NCI-H1105 (cell line): ENCODE measurements at places on chromosomes 7 and 10.

GRCh38 chr7:83347945-83348444, 185.3 kb upstream of the PCLO start:
- DNase-seq = no peak

DNA sequence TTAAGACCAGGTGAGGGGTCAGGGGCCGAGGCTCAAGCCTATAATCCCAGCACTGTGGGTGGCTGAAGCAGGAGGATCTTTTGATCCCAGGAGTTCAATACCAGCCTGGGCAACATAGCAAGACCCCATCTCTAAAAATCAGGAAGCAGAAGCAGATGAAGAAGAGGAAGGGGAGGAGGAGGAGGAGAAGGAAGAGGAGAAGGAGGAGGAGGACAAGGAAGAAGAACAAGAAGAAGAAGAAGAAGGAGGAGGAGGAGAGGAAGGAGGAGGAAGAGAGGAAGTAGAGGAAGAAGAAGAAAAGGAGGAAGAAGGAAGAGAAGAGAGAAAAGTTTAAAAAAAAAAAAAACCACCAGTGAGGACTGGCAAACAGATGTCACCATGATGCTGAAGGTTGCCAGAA, 92.0 kb upstream of the TMEM26 start:
- DNase-seq = no peak

GRCh38 chr7:66845379-66846095, 75.5 kb upstream of the TMEM248 start:
- no peak for DNase-seq

GRCh38 chr7:148304456-148304855, 286.1 kb upstream of the C7orf33 start:
- DNase-seq = no peak

- DNase-seq = no peak
Measured at GRCh38 chr10:1184541-1185430, 128.6 kb downstream of the WDR37 start.

- no peak for DNase-seq
Measured at GRCh38 chr10:74730246-74730645, 96.2 kb upstream of the KAT6B start.

GRCh38 chr7:138880881-138881578, 83.0 kb upstream of the ATP6V0A4 start:
- DNase-seq = no peak

- DNase-seq = no peak
Measured at GRCh38 chr7:37494926-37495325, 46.3 kb upstream of the ELMO1 start.

- DNase-seq = no peak
Measured at GRCh38 chr7:85275204-85275603, 88.3 kb upstream of the SEMA3D start.
